H7 (cell line): ENCODE measurements at places on chromosomes 1 and 21. TPM values are rescaled to one million over a fixed set of nuclear protein-coding genes. Genes with fewer than 3 reads are reported as not detected.

The PLEKHG5 gene
- total RNA-seq = 17.2 and 27.4 TPM in 2 replicates

The HMGCS2 gene
- total RNA-seq = not detected in 2 replicates

The ERICH3 gene
- not detected in 2 replicates for total RNA-seq

The NIBAN1 gene
- 3.6 and 3.8 TPM in 2 replicates for total RNA-seq

The ACTL8 gene
- total RNA-seq = 0.97 and 1.4 TPM in 2 replicates

The F5 gene
- not detected in 2 replicates for total RNA-seq

The NEK2 gene
- 58.3 and 82.0 TPM in 2 replicates for total RNA-seq

The SORT1 gene
- total RNA-seq = 12.4 and 15.9 TPM in 2 replicates

The FH gene
- 145 and 154 TPM in 2 replicates for total RNA-seq

The PPFIA4 gene
- 3.1 and 7.4 TPM in 2 replicates for total RNA-seq

The OLFM3 gene
- total RNA-seq = 0.04 and 1.1 TPM in 2 replicates

The TRABD2B gene
- total RNA-seq = 2.0 and 4.4 TPM in 2 replicates

DNA sequence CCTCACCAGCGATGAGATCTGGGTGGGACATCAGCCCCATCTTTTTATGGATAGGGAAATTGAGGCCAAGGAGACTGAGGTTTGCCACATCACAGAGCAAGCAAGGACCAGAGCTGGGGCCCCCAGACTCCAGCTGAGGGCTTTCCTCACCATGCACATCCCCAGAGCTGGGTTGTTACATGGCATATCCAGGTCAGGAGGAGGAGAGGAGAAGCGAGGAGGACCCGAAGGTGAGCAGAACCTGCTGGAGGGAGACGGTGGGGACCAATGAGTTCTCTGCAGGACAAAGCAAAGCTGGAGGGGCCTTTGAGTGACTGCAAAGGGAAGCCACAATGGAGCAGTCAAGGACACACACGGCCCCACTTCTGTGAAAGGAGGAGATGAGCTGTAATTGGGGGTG lies 255.5 kb upstream of the CSF3R start:
- DNase-seq = no peak

DNA sequence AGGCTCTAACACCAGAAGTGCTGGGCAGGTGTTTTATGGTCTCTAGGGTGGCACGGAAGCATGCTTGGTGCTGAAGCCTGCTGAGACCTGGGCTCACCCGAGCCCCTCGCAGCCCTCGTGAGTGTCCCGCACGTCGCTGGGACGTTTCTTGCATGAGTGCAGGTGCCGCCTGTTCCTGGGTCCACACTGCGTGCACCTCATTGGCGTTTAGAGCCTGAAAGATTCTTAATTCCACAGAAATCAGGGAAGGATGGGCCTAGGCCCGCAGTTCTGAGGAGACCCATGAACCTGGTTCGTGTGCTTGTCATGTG lies 43.8 kb upstream of the DIP2A start:
- no peak for DNase-seq

DNA sequence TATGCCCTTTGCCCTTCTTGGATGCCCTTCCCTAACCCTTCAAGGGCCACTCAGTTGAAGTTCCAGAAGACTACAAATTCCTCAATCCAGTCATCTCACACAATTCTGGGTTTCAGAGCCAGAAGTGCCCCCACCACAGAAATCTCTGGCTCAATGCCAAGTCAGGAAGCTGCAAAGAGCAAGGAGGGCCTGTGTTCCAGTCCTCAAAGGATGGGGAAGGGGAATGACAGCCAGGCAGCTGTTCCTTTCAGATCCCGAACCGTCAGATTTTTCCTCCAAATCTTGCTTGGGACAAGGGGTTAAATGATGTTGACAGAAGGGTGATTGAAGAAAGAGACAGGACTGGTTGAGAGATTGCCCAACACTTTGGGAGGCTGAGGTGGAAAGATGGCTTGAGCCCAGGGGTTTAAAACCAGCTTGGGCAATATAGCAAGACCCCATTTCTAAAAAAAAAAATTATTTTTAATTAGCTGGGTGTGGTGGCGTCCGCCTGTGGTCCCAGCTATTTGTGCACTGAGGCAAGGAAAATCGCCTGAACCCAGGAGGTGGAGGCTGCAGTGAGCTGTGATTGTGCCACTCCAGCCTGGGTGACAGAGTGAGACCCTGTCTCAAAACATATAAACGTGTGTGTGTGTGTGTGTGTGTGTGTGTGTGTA lies 716 bp upstream of the HPDL start:
- peak; percentile 37 for DNase-seq

- no peak for DNase-seq
Observed at GRCh38 chr1:47188791-47189785, 748 bp downstream of the PDZK1IP1 start.

DNA sequence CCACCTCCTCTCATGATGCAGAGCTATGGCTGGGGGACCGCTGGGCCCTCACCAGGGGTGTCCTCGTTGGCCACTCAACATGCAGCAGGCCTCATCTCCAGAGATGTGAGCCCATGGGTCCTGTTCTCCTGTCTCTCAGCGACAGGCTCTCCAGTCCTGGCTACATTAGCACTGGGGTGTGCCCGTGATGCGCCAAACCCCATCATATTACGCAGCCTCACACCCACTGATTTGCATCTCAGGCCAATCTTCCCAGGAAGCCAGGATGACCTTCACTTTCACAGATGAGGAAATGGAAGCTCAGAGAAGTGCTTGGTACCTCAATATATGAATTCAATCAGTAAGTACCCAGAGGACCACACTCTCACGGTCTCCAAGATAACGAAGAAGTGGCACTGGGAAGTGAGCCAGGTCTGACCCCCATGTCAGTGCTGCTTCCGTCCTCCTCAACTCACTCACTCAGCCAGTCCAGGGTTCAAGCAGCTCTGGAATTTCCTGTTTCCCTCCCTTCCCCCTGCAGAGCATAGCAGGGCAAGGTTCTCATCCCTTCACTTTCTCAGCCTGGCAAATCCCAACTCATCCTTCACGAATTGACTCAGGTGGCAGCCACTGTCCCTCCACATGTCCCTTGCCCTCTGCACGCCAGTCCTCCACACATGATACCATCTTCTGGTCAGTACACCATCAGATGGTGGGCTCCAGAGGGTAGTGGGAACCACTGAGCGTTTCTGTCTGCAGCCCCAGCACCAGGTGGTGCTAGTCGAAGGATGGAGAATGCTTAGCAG lies 28.9 kb upstream of the EVA1B start:
- no peak for DNase-seq

GRCh38 chr1:67559222-67559700 lies 125.7 kb upstream of the GADD45A start:
- peak; percentile 37 for DNase-seq

- DNase-seq = peak; percentile 81
Observed at GRCh38 chr1:17574516-17574915, 35.0 kb downstream of the ARHGEF10L start.

- DNase-seq = no peak
Observed at GRCh38 chr21:36477559-36477958, 2.4 kb downstream of the CLDN14 start.

GRCh38 chr1:179881642-179882252 lies 338 bp upstream of the TOR1AIP1 start:
- DNase-seq = peak; percentile 79

DNA sequence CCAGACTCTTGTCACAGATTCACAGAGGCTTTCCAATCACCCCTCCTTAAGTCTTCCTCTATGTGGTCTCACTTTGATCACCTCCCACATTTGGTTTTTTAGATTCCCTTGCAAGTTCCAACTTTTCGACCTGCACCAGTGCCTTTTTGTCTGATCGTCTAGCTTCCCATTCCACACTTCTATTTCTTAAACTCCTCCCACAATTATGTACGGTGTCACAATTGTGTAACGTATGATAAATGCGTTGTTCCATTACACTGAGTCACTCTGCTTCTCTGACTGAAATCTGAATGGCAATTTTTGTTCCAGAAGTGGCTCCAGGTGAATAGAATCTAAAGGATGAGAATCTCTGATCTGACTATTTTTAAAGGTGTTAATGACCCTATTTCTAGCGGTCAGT lies 320.1 kb downstream of the LMX1A start:
- no peak for DNase-seq

DNA sequence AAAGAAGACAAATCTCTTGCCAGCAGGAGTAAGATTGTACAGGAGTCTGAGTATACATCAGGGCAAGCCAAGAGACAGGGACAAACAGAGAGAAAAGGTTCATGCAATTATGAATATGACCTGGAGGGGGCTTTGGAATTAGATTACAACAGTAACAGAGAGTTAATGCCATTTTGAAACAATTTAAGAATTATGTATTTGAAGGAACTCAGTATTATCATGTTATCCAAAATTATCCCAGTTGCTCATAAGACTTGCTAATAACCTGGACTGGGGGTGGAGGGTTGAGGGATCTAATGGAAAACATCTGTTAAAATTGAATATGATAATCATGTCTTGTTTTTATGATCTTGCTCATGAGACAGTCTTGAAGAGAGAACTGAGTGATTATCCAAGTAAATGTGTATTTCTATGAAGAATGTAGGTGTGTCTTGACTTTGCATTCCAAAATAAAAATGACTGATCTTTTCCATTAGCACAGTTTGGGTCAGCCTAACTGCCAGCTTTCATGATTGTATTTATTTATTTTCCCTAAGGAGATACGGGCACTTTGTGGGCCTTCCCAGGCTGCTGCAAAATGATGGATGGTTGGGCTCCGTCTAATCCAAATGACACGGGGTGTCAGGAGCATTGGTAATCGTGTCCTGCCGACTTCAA lies 117.7 kb downstream of the ERG start:
- no peak for DNase-seq

- DNase-seq = no peak
Observed at GRCh38 chr1:195195423-195196057, 1412.7 kb downstream of the KCNT2 start.

- no peak for DNase-seq
Observed at GRCh38 chr21:23695443-23695842, 1911.8 kb downstream of the MRPL39 start.

DNA sequence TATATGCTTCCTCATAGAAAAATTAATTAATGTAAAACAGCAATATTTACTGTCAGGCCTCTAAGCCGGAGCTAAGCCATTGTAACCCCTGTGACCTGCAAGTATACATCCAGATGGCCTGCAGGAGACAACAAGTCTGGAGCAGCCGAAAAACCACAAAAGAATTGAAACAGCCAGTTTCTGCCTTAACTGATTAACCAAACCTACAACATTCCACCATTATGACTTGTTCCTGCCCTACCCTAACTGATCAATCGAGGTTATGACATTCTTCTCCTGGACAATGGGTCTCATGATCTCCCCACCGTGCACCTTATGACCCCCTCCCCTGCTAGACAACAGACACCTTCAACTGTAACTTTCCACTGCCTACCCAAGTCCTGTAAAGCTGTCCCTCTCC lies 205.8 kb upstream of the DUSP10 start:
- DNase-seq = no peak

- DNase-seq = peak; percentile 1
Observed at GRCh38 chr1:98205291-98206017, 284.6 kb upstream of the DPYD start.

GRCh38 chr1:193036337-193037047 lies 22.7 kb downstream of the UCHL5 start:
- DNase-seq = no peak

GRCh38 chr1:173429471-173430402 lies 47.4 kb upstream of the PRDX6 start:
- peak; percentile 24 for DNase-seq

DNA sequence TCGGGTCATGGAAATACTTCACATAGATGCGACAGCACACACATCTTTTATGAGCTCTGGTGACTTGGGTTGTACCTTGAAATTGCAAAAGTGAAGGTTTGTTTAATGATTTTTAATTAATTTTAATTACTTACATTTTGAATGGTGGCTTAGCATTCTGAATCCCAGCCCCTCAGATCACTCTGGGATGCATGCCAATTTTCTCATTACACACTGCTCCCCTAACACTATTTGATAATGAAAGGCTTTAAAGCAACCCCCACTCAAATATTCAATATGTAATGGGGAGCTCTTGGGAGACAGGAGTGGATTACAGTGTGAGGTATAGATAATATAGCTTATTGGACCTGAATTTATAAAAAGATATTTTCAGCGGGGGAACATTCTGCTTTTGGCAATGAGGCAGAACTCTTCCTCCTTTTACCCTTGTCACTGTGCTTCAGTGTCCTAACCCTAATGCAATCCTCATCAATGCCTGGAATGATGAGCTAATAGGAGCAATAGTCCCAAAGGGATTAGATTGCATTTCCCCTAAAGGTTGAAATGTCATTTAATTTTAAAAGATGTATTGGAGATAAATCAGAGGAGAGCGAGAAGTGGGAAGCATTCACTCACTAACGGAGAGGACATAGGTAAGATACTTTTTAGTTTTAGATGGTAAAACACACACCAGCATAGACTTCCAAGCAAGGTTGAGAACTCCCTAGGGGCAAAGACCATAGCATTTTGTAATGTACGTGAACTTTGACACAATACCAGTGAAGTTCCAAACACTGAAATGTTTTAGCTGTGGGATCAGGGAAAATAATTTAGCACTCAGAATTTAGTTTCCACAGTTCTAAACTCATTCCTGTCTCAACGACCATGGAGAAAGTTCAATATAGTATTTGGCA lies 384.1 kb upstream of the PLXNA2 start:
- DNase-seq = no peak

DNA sequence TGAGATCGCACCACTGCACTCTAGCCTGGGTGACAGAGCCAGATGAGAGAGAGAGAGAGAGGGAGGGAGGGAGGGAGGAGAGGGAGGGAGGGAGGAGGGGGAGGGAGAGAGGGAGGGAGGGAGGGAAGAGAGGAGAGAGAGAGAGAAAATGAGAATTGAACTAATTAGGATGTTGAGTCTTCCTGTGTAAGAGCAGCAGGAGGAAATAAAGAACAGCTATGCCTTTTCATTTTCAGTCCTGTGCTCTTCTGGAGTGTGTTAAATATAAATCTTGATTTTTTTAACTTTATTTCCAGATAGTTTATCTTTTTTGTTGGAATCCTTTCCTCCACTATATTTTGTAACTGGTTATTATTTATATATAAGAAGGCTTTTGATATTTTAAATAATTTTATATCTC lies 27.1 kb downstream of the DNTTIP2 start:
- no peak for DNase-seq

- DNase-seq = no peak
Observed at GRCh38 chr1:99869304-99869703, 19.1 kb downstream of the AGL start.

DNA sequence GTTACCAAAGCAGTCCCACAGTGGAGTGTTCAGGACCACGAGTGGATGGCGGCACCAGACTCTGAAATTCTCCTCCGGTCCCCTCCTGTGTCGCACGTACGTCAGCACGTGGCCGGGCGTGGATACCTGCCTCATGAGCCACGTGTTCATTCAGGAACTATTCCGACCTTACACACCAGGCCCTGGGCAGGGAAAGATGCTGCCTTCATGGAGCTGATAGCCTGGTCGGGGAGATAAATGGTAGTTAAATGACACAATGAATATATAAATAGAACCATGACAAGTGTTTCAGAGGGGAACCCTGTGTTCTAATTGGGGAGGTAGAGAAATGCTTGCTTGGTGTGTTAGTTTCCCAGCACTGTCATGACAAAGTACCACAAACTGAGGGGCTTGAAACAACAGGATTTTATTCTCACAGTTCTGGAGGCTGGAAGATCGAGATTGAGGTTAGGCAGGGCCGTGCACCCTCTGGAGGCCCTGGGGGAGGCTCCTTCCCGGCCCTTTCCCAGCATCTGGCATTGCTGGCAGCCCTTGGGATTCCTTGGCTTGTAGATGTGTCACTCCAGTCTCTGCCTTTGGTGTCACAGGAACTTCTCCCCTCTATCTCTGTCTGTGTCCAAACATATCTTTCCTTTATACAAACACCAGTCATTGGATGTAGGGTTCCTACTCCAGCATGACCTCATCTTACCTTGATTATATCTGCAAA lies 28.9 kb upstream of the GPR137B start:
- no peak for DNase-seq

GRCh38 chr1:198157241-198157846 lies 546 bp downstream of the NEK7 start:
- DNase-seq = peak; percentile 83
